ENCODE measurements at places on chromosomes 6 and 20. TPM values are rescaled to one million over a fixed set of nuclear protein-coding genes. Genes with fewer than 3 reads are reported as not detected.

The PRPH2 gene
- total RNA-seq, result 0.30 TPM

The SPINT3 gene
- not detected for total RNA-seq

DNA sequence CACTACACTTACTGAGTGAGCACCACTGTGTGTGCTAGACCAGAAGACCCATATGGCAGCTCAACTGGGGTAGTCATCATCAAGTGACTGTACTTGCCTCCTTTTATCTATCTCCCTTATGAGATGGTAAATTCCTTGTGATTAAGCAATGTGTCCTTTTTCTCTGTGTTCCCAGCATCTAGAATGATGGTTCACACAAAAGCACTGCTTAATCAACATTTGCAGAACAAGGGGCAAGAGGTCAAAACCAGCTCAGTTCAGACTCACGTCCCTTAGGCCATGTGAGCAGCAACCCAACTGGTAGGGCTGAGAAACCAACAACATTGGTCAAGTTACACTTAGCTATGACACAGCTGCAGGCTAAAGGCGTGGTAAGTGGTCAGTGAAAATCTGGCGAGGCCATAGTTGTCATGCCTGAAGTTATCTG is 10.0 kb downstream of the TRAM2 start:
- H3K4me1 ChIP-seq, result peaks cover 99% of the 10 kb centered on the region
- H3K4me3 ChIP-seq, result peak overlapping the region; percentile 80
- H3K27ac ChIP-seq, result peak overlapping the region; percentile 98

GRCh38 chr20:539848-540247 is 3.7 kb downstream of the CSNK2A1 start:
- peaks cover 47% of the 10 kb centered on the region for H3K36me3 ChIP-seq
- H3K4me3 ChIP-seq, result no peak overlapping the region
- peak; percentile 20 for DNase-seq

DNA sequence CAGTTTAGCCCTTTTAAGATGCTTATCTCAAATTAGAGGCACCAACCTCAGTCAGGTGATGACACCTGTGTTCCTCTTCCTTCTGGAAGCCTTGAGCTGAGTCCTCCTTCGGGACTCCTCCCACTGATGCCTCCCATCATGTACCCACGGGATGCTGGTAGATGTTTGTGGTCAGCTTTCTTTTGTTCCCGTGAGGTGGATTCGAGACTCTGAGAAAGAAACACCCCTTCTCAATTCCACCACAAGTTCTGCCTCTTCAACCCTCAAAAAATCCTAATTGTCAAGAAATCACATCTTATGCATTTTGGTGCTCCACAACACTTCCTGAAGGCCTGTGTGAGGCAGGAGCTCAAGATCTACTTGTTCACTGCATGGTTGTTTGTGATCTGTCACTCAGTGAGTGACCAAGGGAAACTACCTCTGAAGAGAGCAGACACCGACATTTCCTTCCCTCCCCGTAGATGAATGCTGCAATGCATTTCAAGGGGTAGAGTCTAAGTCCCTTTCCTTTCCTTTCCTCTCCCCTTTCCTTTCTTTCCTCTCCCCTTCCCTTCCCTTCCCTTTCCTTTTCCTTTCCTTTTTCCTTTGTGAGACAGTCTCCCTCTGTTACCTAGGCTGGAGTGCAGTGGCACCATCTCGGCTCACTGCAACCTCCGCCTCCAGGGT is 50.5 kb downstream of the PCNA start:
- H3K4me1 ChIP-seq, result peaks cover 37% of the 10 kb centered on the region
- H3K36me3 ChIP-seq, result no peaks in the 10 kb centered on the region
- peaks cover 5% of the 10 kb centered on the region for H3K27me3 ChIP-seq
- DNase-seq, result no peak

GRCh38 chr6:137968455-137968804 is 101.4 kb downstream of the TNFAIP3 start:
- no peak overlapping the region for H3K27ac ChIP-seq
- no peaks in the 10 kb centered on the region for H3K36me3 ChIP-seq
- peaks cover 10% of the 10 kb centered on the region for H3K27me3 ChIP-seq
- peaks cover 17% of the 10 kb centered on the region for H3K4me1 ChIP-seq
- H3K4me3 ChIP-seq, result no peak overlapping the region
- DNase-seq, result no peak

DNA sequence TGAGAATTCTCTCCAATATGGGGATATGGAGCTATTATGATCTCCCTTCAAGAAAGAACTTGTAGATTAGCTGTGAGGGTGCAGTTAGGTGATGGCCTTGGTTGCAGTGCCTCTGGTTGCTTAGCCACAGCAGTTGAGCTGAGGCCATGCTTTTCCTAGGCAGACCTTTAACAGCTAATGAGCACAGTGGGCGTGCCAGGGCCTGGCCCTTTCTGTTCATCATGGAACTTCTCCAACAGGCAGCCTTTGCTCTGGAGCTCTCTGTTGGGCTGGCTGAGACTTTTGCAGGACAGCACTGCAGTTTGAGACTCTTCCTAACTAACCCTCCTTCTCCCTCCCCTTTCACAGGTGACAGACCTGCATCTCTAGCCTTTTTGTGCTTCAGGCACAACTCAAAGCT is 39.7 kb upstream of the TMEM170B start:
- no peak overlapping the region for H3K4me3 ChIP-seq
- H3K36me3 ChIP-seq, result no peaks in the 10 kb centered on the region
- peaks cover 25% of the 10 kb centered on the region for H3K4me1 ChIP-seq
- H3K27ac ChIP-seq, result no peak overlapping the region

GRCh38 chr20:34624629-34625028 is 52.3 kb downstream of the PIGU start:
- no peak overlapping the region for H3K27ac ChIP-seq
- peaks cover 28% of the 10 kb centered on the region for H3K4me1 ChIP-seq
- H3K4me3 ChIP-seq, result no peak overlapping the region
- no peak for DNase-seq

DNA sequence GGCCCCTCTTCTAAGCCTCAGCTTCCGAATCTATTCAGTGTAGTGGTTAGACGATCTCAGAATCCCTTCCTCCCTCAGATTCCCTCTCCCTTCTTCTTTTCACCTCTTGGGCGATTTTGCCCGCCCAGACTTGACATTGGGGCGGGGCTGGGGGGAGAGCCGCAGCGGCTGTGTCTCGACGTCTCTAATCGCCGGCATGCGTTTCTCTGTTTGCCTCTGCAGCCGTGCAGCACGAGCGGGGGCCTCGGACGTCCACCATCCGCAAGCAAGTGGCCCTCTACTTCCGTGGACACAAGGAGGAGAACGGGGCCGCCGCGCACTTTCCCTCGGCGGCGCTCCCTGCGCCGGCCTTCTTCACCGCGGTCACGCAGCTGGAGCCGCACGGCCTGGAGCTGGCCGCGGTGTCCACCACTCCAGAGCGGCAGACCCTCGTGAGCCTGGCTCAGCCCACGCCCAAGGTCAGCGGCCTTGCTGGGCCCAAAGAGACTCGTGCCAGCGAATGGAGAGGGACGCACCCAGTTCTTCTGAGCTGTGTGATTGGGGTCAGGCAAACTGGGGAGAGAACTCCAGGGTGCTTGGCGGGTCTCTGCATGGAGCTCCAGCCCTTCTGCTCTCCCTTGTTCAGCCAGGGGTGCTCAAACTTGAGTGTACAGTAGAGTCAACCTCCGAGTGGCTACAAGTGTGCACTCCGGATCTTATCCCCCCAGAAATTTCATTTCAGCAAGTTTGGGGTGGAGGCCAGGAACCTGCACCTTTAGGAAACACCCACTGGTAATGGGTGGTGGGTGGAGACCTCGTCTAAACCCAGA is 10.7 kb downstream of the NR2E1 start:
- H3K27me3 ChIP-seq, result peaks cover 69% of the 10 kb centered on the region
- no peak overlapping the region for H3K27ac ChIP-seq
- no peaks in the 10 kb centered on the region for H3K36me3 ChIP-seq
- H3K4me3 ChIP-seq, result no peak overlapping the region
- no peaks in the 10 kb centered on the region for H3K4me1 ChIP-seq
- DNase-seq, result no peak

DNA sequence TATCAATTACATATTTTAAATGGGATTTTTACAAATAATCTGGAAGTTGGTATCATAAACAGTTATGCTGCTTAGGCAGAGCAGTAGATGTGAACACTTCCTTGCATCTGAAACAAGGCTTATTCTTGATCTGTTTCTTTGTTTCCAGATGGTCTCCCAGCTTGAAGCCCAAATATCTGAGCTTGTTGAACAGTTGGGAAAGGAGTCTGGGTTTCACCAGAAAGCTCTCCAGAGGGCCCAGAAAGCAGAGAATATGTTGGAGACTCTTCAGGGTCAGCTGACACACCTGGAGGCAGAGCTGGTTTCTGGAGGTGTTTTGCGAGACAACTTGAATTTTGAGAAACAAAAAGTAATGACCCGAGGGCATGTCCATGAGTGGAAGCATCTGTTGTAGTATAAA is 91.9 kb downstream of the CCDC170 start:
- H3K27ac ChIP-seq, result no peak overlapping the region
- H3K4me3 ChIP-seq, result no peak overlapping the region
- no peaks in the 10 kb centered on the region for H3K4me1 ChIP-seq
- no peak for DNase-seq
- H3K36me3 ChIP-seq, result no peaks in the 10 kb centered on the region

DNA sequence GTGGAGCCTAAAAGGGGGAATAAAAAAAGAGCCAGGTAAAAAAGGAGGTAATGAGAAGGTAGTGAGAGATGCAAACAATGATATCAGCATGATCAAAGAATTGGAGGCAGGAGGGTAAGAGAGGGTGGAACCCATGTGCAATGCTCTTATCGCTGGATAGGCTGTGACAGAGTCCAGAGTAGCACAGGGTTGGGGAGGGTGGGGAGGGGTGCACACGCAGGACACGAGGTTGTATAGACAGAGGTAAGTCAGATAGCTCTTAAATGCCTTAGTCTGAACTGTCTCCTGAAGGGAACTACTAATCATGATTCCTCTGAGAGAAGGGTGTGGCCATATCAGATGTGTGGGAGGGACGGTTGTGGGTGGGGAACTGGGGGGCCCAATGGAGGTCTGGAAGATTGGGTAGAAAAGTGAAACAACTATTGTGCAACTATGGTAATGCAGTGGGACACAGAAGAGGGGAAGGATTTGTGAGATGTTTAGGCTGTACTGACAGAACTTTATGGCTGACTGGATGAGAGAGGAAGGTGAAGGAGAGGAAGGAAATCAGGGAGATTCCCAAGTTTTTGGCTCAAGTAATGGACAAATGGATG is 354.8 kb downstream of the BTBD9 start:
- peaks cover 12% of the 10 kb centered on the region for H3K36me3 ChIP-seq
- H3K27ac ChIP-seq, result no peak overlapping the region
- H3K4me3 ChIP-seq, result no peak overlapping the region
- DNase-seq, result no peak
- H3K27me3 ChIP-seq, result no peaks in the 10 kb centered on the region
- peaks cover 36% of the 10 kb centered on the region for H3K4me1 ChIP-seq

DNA sequence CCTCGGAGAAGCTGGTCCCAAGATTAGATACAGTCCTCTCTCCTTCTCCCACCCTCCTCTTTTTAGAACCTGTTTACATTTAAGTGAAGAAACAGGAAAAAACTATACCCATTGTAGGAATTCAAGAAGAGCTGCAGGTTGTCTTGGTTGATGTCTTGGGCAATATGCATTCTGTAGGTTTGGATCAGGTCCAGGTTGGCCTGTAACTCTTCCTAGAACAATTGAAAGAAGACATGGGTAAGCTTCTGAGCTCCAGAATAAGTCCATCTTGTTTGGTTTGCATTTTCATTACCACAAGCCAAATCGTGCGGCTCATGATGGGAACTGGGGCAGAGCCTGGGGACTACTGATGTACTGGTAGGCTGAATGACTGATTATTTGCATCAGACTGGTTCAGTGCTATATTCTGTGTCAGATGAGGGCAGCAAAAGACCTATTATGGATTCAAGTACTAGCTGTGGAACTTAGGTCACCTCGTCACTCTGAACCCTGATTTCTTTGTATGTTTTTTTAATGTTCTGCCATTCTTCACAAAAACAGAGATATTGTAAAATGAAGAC is 20.3 kb upstream of the SLA2 start:
- H3K36me3 ChIP-seq, result no peaks in the 10 kb centered on the region
- peak; percentile 11 for DNase-seq
- no peaks in the 10 kb centered on the region for H3K4me1 ChIP-seq
- H3K27me3 ChIP-seq, result no peaks in the 10 kb centered on the region
- no peak overlapping the region for H3K4me3 ChIP-seq

DNA sequence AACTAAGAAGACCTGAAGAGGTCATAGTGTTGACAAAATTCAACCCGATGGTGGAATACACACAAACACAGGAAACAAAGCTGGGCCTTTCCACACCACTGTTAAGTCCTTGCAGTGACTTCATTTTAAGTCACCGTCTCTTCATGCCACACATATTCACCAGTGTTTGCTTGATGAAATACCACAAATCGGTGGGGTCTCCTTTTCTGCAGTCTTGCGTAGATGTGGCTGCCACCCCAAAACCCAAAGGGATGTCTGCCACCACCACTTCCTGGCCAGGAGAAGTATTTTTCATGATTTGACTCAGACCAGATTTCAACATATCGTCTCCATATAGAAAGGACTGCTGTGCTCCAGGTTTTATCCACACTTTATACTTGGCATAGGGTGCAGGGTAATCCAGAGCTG is 11.0 kb upstream of the COL10A1 start:
- no peak for DNase-seq
- H3K4me1 ChIP-seq, result peaks cover 6% of the 10 kb centered on the region
- no peaks in the 10 kb centered on the region for H3K27me3 ChIP-seq
- H3K36me3 ChIP-seq, result no peaks in the 10 kb centered on the region
- H3K27ac ChIP-seq, result no peak overlapping the region
- no peak overlapping the region for H3K4me3 ChIP-seq
